Activated CD8-positive, alpha-beta T cell treated with anti-CD3 and anti-CD28 coated beads for 36 hours (primary cell): ENCODE measurements at places on chromosomes 4 and X. TPM values are rescaled to one million over a fixed set of nuclear protein-coding genes. Genes with fewer than 3 reads are reported as not detected.

The UCHL1 gene
- 2.5 TPM for total RNA-seq

The CHIC1 gene
- 3.9 TPM for total RNA-seq

The GABRB1 gene
- total RNA-seq: not detected

The XK gene
- total RNA-seq: 0.07 TPM

DNA sequence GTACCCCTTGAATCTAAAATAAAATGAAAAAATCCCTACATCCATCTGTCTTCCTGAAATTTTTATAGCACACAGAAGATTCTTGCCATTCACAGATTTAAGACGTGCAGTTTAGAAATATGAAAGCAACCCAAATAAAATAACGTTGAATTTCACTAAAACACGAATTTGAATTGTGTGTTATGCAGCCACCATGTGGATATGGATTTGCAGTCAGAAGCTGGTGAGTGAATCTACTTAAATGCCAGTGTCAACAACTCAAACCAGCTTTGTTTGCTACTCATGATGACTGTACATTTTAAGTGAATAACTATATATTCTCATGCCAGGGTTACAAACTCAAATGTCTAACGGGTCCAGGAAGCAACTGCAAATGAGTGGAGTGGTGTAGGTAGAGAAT, 173.0 kb upstream of the HAND2 start:
- DNase-seq: no peak

GRCh38 chrX:110477593-110478228, 119.1 kb downstream of the RTL9 start:
- DNase-seq: no peak

DNA sequence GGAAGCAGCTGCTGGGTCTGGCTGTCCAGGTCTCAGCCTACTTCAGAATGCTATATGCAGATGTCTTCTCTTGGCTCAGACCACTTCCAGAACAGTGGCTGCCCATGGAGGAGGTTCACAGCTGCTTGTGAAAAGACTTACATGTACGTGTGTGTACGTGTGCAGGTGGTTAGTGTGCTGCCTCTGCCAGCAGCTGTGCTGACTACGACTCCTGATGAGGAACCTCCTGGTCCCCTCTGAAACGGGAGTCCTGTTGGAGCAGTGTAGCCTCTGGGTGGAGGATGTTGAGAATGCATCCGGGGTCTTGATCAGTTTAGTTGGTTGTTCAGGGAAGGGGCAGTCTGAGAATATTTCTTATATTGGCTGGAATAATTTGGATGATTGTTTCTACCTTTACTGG, 155.9 kb upstream of the WDR1 start:
- no peak for DNase-seq

GRCh38 chr4:159600061-159600460, 497.2 kb downstream of the RAPGEF2 start:
- no peak for DNase-seq

GRCh38 chrX:128862557-128862956, 660.7 kb downstream of the SMARCA1 start:
- no peak for DNase-seq

DNA sequence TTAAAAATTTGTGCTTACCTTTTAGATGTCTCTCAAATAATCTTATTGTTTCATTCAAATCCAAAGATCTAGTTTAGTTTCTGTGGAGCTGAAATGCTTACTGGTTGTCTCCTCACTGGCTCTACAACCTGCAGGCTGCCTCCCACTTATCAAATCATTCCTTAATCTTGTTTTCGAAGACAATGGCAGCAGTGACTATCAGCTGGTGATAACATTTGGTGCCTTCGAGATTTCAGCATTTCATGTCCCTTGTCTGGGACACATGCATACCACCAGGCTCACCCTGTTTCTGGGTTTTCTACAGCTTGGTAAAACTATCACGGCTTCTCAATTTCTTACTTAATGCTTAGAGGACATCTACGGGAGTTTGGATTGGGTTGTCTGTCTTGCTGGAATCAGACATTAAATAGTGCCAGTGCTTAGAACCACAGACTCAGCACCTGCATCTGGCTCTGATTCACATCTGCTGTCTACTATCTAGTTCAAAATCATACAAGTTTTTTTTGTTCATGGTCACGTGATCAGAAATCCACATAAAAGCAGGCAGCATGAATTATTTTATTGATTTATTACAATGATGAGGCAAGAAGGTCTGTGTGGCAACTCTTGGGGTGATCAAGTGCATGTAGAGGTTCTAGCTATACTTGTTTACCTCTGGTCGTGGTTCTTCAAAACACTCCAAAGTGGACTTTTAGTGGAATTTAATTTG, 32.0 kb upstream of the SMARCAD1 start:
- DNase-seq: no peak

DNA sequence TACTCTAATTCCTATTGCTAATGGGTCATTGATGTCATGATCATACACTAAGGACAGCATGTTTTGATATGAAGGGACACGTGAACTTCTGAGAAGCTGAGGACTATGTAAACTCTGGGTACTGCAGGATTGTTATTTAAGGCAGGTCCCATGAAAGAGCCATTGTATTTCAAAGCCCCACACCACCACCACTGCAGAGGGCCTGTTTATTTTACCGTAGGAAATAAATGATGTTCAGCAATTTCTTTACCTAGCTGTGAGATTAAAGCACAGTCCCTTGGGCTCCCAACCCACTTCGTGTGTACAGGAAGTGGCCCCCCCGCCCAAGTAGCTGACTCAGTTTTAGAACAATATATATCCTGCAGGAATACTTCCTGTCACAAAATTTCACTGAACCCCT, 89.8 kb upstream of the ACSL4 start:
- no peak for DNase-seq

DNA sequence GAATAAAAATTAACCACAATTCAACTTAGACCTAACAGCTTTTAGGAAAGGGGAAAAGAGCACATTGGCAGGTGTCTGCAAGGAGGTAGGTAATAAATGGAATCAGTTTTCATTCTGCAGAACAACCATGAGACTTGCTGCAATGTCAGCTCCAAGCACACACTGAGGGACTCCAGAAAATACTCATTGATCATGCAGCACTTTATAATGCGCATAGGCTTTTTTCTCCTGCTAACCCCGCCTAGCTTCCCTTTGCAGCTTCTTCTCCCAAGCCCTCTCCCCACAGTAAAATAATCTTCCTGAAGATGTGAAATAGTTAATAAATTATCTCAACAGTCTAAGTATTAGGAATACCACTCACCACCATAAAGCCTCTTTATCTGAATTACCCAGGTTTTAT, 36.9 kb downstream of the ANKRD17 start:
- no peak for DNase-seq

DNA sequence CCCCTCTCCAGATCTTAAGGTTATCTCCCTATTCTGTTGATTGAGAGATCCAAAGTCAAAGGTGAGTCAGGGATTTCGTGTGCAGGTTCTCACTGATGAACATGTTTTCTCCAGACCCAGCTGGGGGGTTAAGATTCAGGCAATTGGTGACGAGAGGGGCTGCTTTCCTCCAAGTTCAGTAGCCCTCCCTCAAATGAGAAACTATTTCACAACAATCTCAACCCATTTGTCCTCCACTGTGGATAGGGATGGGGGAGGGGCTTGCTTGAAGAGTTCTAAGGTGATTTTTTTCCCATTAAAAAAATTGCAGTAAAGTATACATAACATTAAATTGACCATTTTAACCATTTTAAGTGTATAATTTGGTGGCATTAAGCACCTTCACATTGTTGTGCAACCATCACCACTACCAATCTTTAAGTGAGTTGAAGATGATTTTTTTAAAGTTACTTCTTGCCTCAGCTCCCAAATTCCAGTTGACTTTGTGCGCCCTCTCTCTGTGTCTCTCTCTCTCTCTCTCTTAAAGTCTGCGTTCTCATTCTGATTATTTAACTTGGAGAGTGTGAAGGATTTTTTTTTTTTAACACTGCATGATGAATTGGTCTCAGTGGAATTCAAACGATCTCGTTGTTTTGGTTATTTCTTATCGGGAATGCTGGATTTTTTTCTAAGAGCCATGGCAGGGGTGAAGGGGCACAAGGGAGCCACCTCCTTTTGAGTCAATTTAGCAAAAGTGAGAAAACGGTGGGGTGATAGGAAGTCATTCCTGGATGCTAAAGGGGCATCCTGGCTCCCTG, 175.9 kb downstream of the SHROOM3 start:
- no peak for DNase-seq
